ENCODE measurements at places on chromosomes 7 and 10.
A peak's percentile ranks its signal among the peaks of the same experiment; 100 is the strongest.

DNA sequence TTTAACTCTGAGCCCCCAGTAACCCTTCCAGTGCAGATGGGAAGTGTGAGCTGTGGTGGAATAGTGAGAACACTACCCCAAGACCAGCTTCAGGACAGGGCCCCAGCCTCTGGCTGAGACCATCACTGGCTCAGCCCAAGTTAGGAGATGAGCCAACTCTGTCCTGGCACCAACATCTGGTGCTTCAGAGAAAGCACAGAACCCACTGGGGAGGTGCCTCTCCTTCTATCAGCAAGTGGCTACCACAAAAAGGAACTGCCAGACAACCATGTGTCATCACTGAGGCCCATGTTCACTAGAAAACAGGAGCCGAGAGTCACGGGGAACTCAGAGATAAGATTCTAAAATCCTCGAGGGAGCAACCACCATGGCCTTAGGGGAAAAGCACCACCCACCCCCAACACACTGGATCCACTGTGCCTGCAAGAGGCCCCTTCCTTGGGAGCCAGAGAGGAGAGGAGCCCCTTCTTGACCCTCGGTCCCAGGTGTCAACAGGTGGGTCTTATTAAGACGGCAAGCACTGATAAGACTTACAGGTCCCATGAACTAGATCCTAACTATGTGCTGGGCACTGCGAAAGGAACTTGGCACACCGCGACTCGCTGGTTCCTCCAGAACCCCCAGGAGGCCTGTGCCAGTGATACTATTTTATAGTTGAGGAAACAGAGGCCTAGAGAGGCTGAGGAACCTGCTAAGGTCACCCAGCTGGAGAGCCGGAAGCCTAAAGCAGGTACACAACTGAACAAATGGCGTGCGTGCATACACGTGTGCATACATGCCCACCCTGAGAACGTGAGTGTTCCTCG lies 102.7 kb downstream of the FAM53B start:
- no peak for DNase-seq

- DNase-seq: peak; percentile 28
Measured at GRCh38 chr7:107613948-107614347, 33.9 kb downstream of the BCAP29 start.

DNA sequence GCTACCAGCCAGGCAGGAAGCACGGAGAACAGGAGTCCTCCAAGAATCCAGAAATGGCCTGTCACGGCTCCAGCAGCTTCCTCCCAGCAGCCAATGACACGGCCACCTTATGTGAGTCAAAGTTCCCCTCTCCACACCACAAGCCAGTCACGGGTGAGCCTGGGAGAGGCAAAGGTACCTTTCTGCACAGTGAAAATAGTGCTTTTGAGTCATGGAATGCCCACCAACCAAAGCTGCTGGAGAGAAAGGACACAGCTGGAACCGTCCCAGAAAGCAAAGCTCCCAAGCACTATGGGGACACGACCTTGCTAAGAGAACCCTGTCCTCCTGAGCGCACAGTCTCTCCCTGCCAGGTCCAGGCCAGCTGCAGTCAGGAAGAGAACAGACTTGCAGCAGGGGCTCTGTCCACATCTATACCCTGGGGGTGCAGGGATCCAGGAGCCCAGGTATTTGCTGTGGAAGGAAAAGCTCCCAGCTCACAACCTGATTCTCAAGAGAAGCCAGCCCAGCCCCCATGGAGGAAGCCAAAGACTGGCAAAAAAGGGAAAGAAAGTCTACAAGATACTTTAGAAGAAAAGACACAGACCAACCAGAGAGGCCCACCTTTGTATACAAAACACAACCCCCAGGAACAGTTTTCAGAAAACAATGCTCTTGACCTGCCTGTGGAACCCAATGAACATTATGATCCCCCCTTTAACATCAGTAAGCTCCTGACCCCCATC lies 24.4 kb downstream of the C10orf71 start:
- DNase-seq: no peak

DNA sequence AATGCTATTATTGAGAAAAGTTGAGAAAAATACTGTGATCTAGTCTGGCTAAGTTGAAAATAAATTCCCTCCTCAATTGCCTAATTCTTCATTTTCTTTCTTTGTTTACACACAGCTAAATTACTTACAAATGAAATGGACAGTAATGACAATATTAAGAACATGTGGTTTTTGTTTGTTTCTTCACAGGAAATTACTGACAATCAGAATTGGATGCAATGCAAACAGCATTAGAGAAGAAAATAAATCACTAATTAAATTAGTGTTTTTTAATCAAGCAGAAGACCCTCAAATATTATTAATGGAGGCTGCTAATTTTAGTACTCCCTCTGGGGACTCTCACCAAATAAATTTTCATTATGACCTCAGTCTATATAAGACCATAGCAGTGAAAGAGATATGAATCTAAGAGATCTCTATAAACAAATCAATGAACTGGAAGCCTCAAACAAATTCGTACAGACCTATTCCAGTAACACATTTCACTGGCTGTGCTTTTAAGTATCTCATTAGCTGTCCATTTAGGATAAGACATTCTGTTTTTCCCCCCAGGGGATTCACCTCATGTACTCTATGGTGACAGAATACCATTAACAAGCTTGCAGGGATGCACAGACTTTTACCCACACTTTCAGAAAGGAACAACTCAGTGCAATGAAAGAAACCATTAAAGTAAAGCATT lies 202.0 kb upstream of the DGKB start:
- no peak for DNase-seq

DNA sequence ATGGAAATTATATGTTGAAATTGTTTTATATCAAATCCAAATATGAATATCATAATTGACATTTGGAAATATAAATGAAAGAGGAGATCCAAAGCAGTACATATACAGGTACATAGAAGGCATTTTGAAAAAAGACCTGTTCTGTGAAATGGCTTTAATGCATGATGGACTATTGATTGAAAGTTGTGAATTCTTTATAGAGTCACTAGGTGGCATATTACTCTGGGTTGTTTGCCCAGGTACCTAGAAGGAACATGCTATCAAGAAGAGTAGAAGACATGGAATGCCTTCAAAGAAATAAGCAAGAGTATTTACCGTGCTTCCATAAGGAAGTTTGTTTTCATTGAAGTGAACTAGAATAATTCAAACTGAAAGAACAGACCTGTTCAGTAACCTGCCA lies 160.0 kb upstream of the ANK3 start:
- DNase-seq: peak; percentile 89

DNA sequence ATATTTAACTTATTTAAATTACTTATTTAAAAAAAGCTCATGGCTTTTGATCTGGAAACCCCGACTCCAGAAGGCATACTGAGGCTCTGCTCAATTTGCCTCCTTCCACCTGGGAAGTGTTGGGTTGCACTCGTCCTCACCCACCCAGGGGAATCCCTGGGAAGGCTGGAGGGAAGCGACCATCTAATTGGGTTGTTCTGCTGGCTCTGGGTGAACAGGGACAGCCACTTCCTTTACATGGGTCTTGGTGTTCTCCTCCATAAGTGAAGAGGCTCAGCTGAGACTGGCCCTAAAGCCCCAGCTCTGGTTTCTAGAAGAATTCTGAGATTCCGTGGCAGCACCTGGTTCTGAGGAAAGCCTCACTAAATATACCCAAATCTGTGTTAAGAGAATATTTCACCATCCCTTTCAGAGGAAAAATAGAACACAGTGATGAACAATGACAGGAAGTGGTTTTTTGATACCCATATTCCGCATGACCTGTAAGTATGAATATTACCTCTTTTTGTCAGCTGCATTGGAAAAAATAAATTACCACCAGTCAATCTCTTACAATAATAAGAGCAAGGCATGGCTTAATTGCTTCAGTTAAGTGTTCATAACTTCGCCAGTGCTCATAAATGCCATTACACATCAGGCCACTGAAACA lies 131.1 kb upstream of the SHH start:
- DNase-seq: no peak

- peak; percentile 40 for DNase-seq
Measured at GRCh38 chr10:97842656-97843280, 6.9 kb upstream of the GOLGA7B start.

GRCh38 chr10:45253183-45253914 lies 62.1 kb downstream of the OR13A1 start:
- DNase-seq: no peak

DNA sequence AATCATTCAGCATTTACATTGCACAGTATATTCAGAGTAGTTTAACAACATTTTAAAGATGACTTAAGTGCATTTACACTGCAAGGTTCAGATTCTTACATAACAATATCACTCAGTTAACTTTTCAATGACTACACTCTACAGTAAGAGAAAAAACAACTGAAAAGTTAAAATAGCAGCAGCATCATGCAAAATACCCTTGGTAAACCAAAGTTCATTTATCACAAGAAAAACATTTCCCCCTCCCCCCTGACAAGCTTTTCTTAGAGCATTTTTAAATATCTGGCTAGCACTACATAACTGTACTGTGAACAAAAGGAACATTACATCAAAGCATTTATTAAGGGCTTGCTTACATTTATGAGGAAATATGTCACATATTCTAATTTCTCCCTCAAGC lies 179.5 kb upstream of the HGF start:
- no peak for DNase-seq

- no peak for DNase-seq
Measured at GRCh38 chr10:129673292-129673691, 206.3 kb downstream of the MGMT start.

DNA sequence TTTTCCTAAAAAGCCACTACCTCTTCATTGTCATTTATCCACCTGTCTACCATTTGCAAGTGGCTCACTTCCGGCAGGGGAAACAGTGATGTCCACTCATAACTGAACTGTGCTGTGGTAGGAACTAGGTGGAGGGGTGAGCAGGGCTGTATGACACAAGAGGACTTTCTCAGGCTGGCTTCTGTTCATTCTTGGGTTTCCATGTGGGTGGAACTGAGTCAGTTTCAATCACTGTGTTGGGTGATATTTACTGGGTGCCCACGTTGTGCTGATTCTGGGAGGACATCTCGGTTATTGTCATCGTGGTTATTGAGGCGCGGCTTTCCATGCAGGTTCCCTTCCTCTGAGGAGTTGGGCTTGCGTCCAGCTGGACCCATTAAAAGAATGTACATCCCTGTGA lies 38.8 kb downstream of the RAMP3 start:
- no peak for DNase-seq

GRCh38 chr10:66833861-66834260 lies 92.0 kb upstream of the LRRTM3 start:
- peak; percentile 96 for DNase-seq

DNA sequence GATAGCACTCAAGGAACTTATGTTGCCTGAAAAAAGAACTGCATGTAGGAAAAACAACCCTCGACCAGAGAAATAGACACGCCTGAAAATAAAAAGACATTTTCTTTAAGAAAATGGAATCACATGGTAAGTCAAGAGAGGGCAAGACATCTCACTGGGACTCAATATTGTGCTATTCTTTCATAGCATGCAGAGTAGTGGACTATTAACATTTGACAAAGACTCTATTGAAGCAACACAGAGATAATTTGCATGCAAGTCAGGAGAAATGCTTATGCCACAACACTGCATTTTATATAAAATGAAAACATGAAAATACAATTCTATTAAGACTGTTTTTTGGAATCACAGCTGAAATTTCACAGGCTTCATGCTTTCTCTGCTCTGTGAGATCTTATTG lies 77.9 kb upstream of the RHOBTB1 start:
- no peak for DNase-seq

DNA sequence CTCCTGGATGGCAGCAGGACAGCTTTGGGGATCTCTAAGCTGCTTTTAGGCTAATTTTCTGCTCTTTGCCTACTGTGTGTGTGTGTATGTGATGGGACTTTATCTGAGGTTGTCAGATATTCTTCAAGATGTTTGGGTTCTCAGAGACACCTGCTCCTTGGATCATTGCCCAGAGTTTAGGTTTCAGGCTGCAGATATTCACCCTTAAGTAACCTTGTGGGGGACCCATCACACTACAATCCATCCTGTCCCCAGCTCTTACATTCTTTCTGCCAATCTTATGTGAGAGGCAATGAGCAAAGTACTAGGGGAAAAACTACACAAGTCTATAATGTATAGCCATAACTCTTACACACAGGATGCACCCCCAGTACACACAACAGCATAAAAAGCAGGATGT lies 263.0 kb upstream of the ZWINT start:
- no peak for DNase-seq

DNA sequence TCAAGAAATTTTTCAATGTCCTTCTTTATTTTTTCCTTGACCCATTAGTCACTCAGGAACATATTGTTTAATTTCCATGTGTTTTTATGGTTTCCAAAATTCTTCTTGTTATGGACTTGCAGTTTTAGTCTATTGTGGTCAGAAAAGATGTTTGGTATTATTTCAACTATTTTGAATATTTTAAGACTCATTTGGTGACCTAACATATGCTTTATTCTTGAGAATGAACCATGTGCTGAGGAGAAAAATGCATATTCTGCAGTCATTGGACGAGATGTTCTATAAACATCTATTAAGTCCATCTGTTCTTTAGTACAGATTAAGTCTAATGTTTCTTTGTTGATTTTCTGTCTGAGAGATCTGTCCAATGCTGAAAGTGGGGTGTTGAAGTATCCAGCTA lies 42.3 kb upstream of the MDFIC start:
- no peak for DNase-seq

- DNase-seq: no peak
Measured at GRCh38 chr10:17415046-17415658, 39.2 kb downstream of the ST8SIA6 start.

DNA sequence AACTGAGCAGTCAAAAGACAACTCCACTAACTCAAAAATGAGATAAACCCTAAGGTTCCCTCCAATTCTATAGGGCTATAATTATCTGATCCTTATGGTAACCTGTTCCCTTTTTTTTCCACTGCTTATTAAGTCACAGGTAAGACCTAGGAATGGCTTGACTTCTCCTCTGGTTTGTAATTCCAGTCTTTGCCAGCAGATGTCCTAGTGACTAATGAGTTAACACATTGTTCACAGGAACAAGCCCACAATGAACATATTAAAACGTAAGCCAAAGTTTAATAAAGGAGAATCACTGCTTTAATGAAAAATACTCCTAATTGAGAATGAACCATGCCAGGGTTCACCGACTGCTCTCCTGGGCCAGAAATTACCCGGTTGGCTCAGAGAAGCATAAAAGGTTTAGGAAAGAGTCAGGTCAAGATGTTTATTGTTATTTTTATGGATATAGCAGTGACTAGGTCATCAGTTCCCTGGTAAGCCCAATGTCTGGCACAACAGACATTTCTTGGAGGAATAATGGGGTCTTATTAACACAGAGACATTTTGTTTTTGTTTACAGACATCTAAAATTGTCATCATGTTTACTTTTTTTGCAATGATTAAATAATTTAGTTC lies 120.1 kb downstream of the ELAPOR2 start:
- DNase-seq: peak; percentile 87

- DNase-seq: no peak
Measured at GRCh38 chr7:10779465-10780399, 193.9 kb upstream of the PHF14 start.

All from PC-3 (cell line).